Activated CD4-positive, alpha-beta memory T cell treated with anti-CD3 and anti-CD28 coated beads for 36 hours (primary cell): ENCODE measurements at places on chromosomes 7 and 10. TPM values are rescaled to one million over a fixed set of nuclear protein-coding genes. Genes with fewer than 3 reads are reported as not detected.

PDK4 gene
- total RNA-seq, result not detected

DNA sequence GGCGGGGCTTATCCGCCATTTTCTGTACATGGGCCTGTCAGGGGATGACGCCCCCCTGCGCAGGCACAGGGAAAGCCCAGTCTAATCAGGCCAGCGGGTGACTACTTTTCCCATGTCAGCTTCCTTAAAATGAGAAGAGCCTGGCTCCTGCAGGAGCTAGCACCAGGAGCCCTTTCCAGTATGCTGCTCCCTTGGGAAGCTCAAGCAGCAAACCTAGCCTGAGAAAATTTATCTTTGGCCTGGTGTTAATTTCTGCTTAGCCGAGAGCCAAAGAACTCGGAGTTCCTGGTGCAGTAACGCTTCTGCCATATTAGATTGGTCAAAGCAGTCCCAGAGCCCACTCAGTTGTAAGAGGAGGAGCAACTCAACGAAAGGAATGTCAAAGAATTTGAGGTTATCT, 239.0 kb upstream of the PHYHIPL start:
- DNase-seq, result no peak

GPR141 gene
- not detected for total RNA-seq

GRCh38 chr10:106341356-106341755, 823.1 kb downstream of the SORCS1 start:
- DNase-seq, result no peak

- DNase-seq, result no peak
These were observed 687.8 kb downstream of the IPMK start for GRCh38 chr10:57579926-57580325.

GRCh38 chr7:82335927-82336326, 107.7 kb downstream of the CACNA2D1 start:
- DNase-seq, result no peak

GRCh38 chr7:121383235-121383910, 12.7 kb downstream of the FAM3C start:
- DNase-seq, result no peak

DNA sequence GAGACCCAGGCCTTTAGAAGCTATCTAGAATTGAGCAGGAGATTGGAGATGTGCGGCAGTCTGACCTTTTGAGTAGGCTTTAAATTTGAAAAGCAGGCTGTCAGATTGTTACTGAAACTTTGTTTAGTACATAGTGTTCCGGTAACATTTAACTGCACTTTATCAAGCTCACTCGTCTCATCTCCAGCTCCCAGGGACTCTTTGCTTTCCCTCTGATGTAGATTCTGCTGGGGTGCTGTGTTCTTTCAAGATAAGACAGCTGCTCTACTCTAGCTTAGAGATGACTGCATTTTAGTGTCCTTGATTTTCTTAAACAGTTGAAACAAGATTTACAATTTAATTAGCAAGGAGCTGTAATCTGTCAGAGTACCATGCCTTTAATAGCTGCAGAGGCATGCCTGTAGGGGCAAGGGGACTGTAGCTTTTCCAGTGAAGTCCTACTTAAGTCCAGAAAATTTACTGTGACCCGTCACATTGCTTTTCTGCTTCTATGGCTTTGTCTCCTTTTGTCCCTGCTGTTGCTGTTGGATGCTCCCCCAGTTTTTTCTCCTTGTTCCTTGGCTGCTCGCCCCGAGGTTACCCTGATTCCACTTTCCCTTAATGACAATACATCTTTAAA, 56.4 kb upstream of the MTPN start:
- DNase-seq, result peak; percentile 35

- no peak for DNase-seq
These were observed 599.6 kb downstream of the INHBA start for GRCh38 chr7:41103331-41103730.

GRCh38 chr7:150954986-150955518, 23.1 kb downstream of the KCNH2 start:
- DNase-seq, result no peak

DNA sequence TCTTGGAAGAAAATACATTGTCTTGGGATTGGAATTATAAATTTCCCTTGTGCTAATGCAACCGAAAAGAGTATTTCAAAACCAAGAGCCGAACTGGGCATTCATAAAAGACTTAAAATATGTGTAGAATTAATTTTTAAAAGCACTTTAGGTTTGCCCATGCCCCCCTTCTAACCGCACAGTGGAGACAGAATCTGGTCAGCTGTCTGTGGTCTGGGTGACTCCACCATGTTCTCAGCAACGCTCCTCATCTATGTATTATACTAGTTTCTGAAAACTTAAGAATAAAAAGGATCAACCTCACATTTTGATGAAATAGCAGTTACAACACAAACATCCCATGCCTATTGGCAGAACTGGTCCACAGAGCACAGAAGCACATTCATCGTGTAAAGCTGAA, 192.6 kb upstream of the C7orf33 start:
- DNase-seq, result no peak

DNA sequence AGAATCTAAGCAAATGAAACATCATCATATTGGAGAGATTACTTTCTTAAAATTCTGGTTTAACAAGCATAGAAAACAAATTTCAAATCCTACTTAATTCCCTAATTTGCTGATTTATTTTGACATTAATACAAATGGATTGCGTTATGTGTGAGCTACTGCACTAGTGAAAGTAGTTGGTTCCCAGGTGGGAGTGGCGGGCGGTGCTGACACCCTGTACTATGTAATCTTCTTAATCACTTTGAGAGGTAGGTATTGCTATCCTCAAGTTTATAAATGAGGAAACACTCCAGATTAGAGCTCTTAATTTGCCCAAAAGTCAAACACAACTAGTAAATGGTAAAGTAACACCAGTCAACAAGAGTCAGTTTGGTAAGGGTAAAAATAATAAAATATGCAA, 131.1 kb downstream of the ELAPOR2 start:
- DNase-seq, result no peak

- no peak for DNase-seq
These were observed 142.6 kb downstream of the GRK5 start for GRCh38 chr10:119349937-119350501.

TBC1D12 gene
- total RNA-seq, result 0.58 TPM

MYO1G gene
- total RNA-seq, result 436 TPM

- DNase-seq, result no peak
These were observed 28.2 kb downstream of the KAT6B start for GRCh38 chr10:74854610-74855009.

- DNase-seq, result no peak
These were observed 60.0 kb downstream of the ENO4 start for GRCh38 chr10:116909307-116909706.

GRCh38 chr7:132899833-132900232, 182.1 kb downstream of the CHCHD3 start:
- no peak for DNase-seq

PCBD1 gene
- total RNA-seq, result 53.4 TPM

DNA sequence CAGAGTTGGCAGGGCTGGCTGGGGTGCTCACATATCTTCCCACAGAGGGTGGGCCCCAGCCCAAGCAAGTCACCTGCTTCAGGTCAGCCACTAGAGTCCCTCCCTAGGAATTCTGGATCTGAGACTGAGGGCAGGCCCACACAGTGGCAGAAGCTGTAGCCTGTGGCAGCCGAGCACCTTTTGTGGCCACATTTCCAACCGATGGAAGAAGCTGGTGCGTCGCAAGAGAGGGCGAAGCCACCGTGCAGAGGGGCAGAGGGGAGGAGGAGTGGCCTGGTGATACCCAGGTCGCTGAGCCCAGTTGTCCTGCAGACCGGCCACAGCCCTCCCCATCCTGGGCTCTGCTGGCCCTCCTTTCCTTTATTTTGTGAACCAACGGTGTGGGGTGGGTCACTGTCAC, 5.3 kb downstream of the POLM start:
- DNase-seq, result no peak

DNA sequence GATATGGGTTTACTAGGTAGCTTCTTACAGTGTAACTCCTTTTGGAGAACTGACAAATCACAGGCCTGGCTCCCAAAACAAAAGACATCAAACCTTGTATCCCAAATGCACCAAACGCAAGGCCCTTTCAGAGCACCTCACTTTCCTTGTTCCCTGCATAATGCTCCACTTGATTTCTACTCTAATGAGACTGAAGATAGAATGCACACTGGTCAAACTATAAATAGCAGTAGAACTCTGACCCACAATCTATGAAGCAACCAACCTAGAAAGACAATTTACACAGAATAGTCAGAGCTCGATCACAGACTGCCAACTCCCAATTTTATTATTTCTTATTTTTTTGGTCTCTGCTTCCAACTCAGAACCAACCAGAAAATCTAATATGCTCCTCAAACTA, 214.4 kb downstream of the CACNA2D1 start:
- no peak for DNase-seq

FOXI2 gene
- not detected for total RNA-seq
